ENCODE measurements at places on chromosomes 1 and 21.
A peak's percentile ranks its signal among the peaks of the same experiment; 100 is the strongest.

DNA sequence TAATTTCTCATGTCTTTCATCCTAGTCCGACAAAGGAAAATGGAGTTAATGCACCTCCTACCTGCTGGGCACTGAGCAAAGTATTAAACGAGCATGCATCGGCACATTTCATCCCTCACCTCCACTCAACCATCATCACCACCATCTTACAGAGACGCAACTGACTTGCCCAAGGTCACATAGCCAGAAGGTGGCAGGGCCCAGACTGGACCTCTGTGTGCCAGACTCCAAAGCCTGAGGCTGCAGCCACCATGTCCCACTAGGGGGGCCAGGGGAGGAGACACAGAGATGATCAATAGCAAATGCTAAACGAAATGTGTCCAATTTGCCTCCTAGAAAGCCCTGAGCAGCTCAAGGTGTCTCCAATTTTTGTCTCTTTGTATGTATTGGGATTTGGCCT lies 163.7 kb upstream of the EDN2 start:
- DNase-seq = no peak

- DNase-seq = no peak
Measured at GRCh38 chr1:206636671-206637070, 1.3 kb downstream of the DYRK3 start.

- no peak for DNase-seq
Measured at GRCh38 chr21:28309596-28309995, 683.1 kb downstream of the LTN1 start.

DNA sequence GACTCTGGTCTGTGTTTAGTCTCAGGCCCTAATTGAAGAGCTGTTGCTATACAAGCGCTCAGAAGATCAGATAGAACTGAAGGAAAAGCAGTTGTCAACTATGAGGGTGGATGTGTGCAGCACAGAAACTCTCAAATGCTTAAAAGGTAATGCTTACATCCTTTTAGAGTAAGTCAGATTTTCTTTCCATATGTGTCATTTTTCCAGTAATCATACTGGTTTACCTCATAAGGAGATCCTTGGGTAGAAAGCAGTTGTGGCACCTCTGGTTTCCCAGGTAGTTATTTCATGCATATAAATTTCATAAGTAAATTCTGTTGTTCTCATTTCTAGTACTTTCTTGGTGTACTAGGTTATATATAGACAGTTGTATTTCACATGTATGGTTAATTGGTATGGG lies 43.0 kb upstream of the TARS2 start:
- DNase-seq = no peak

- DNase-seq = no peak
Measured at GRCh38 chr1:95095833-95096217, 21.3 kb upstream of the TLCD4 start.

DNA sequence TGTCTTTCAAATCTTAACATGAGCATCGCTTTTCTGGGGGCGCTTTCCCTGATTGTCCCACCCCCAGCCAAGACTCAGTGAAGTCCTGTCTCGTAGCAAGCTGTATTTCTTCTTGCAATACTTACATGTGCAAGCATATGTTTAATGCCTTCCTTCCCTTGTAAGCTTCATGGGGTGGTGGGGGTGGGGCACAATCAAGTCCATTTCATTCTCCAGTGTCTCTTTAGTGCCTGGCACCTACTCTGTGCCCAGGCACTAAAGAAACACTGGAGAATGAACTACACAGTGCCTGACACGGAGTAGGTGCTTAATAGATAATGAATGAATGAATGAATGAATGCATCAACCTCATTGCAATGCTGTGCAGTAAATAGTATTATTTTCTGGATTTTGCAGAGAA lies 143.1 kb downstream of the PLPP3 start:
- DNase-seq = no peak

GRCh38 chr1:25642574-25643108 lies 26.1 kb downstream of the MAN1C1 start:
- peak; percentile 30 for DNase-seq

GRCh38 chr1:244860914-244861610 lies 3.3 kb downstream of the HNRNPU start:
- DNase-seq = no peak

- DNase-seq = no peak
Measured at GRCh38 chr1:34113362-34113761, 51.7 kb downstream of the CSMD2 start.

GRCh38 chr1:204523605-204524215 lies 7.5 kb downstream of the MDM4 start:
- no peak for DNase-seq

GRCh38 chr21:34844924-34845238 lies 176.1 kb downstream of the CLIC6 start:
- DNase-seq = no peak

All from T-helper 2 cell (primary cell).